ENCODE measurements at places on chromosomes 2 and 18.

- DNase-seq = no peak
Observed at GRCh38 chr2:10932345-10933151, 20.8 kb downstream of the KCNF1 start.

- no peak for DNase-seq
Observed at GRCh38 chr2:109458512-109458911, 155.3 kb downstream of the SEPTIN10 start.

DNA sequence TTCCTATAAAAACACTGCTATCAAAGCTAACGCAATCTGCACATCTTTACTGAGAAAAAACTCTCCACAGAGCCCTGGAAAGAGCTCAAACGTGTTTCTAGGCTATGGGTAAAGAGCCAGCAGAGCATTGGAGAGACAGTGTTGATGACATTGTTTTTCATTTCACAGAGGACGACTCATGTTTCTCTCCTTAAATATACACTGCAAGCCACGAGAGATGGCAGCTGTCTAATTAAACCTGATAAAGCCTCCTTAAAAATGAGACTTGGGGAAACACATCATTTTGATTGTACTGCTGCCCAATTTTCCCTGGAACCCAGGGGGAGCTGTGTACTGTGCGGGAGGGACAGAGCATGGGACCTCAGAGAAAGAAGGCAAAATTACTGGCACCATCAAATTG, 294.3 kb upstream of the SETBP1 start:
- DNase-seq = no peak

DNA sequence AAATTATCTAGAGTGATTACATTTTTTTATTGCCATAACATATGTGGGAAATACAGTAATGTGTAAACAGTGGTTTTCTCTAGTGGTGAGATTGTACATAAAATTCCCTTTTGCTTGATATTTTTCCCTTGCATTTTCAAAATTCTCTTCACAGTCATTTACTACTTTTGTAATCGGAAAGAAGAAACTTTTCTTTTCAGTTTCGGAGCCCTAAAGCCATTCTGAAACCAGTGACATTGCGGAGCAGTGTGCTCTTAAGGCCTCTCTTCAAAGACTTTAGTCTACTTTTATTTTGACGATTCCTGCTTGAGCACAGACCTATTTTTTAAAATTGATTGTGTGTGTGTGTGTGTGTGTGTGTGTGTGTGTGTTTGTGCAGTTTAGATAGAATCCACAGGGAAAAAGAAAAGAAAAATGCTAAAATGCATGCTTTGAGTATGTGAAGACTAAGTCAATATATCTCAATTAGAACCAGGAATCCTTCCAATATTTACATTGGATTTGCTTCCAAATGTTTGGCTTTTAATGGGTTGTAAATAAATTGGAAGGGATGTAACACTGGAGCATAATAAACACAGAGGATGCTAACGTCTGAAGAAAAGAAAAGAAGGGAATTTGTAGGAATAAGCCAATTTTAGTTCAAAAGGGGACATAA, 357.4 kb downstream of the RND3 start:
- no peak for DNase-seq

DNA sequence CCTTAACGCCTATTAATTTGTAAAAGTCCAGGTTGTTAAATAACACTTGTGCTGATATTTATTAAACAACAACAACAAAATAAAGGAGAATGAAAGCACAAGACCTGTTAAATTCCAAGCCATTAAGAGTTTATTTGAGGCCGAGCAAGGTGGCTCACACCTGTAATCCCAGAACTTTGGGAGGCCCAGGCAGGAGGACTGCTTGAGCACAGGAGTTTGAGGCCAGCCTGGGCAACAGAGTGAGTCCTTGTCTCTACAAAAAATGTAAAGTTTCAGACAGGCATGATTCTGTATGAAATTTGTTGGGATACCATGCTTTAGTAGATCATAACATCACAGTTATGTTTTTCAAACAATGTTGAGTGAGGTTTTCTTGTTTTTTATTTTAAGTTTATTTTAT, 17.1 kb downstream of the PELI1 start:
- no peak for DNase-seq

GRCh38 chr2:2188941-2189340, 142.1 kb downstream of the MYT1L start:
- no peak for DNase-seq

DNA sequence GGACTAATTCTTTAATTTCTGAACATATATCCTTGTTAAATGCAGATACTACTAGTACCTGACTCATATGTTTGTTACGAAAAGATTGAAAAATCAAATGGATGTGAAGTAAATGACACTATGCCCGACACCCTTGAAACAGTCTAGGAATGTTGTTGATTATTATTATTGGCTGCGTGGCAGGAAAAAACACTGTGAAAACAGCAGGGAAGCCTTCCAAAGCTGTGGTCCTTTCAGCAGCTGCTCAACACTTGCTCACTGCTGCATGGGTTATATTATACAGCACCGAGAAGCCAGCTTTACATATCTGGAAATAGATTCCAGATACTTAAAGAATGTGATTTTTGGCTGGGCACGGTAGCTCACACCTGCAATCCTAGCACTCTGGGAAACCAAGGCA, 26.5 kb downstream of the CRYGD start:
- no peak for DNase-seq

- peak; percentile 90 for DNase-seq
Observed at GRCh38 chr2:233711312-233712008, 1.2 kb upstream of the UGT1A5 start.

DNA sequence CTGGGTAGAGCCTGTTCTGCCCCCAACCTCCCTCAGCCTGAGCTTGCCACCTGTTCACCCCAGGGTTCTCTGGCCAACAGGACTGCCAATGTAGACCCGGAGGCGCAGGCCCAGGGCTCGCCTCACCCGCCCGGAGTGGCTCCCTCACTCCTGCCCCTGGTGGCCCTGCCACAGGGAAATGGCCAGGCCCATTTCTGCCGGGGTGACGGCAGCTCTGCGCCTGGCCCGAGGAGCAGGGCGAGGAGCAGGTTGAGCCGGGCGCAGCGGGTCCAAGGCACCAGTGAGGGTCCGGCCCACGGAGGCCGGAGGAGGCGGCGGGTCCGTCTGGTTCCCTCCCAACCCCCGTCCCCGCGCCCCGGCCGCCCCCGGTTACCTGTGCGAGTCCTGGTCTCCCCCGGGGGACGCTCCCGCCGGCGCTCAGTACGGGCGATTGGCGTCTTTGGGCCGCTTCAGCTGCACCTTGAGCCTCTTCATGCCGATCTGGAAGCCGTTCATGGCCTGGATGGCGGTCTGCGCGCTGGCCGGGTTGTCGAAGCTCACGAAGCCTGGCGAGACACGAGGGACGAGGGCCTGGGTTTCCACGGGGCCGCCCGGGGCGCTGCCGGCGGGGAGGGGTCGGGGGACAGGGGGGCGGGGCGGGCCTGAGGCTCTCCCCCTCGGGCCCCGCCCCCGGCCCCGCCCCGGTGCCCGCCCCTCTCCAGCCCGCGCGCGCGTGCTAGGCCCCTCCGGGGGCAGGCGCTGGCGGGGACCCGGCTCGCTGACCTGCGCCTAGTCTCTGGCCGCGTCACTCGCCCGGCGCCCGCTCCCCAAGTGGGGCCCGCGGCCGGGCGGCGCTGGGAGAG, 312.0 kb downstream of the CELF4 start:
- DNase-seq = peak; percentile 33

DNA sequence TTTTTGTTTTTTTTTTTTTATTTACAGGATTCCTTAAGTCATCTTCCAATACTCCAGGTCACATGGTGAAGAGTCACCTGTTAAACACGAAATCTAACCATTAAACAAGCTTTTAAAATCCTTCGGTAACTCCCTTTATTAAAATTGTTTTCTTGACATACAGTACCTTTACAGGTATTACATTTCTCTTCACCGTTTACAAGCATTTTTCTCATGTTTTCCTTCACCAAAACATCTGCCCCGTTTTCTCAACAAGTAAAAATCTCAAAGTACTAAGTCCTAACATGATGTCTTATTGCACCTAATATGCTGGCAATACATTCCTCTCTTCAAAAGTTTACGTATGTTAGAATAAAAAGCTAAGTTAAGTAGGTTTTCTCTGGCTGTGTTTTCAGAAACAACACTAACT, 1.1 kb downstream of the PUM2 start:
- no peak for DNase-seq

DNA sequence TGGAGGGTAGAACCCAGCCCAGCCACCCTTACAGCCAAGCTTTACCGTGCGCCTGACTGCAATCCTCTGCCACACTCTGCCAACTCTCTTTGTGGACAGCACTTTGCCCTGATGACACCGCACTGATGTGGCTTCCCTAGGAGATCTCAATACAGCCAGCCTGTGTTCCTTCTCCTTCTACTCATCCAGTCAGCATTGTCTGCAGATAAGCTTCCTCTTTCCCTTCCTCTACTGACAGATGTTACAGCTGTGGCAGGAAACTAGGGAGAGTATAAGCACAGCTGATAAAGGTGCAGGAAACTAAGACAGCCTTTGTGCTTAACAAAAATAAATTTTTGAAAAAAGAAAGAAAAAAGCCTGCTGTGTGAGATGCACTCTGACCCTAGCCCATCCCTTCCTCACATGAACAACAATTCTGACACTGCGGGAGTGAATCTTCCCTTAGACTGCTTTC, 25.0 kb downstream of the CEP68 start:
- DNase-seq = no peak

- no peak for DNase-seq
Observed at GRCh38 chr2:157107460-157107859, 150.0 kb upstream of the GALNT5 start.

- DNase-seq = no peak
Observed at GRCh38 chr2:113175042-113175628, 1.4 kb downstream of the PSD4 start.

DNA sequence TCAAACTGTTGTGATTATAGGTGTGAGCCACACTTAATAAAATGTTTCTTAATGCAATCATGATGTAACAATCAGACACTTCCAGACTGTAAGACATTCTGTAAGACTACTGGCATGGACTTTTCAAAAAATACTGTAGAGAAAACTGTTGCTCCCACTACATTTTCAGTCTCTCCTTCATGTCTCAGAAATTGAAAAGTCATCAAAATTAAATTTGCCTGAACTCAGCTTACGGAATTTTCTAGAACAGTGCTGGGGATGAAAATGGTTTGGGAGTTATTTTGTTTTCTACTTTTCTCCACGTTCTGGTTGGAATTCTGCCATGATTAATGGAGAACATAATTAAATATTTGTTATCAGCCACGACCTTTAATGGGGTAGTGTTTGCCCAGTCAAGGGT, 26.8 kb upstream of the TACR1 start:
- DNase-seq = no peak

- DNase-seq = no peak
Observed at GRCh38 chr2:55364189-55365055, 55.2 kb downstream of the CCDC88A start.

DNA sequence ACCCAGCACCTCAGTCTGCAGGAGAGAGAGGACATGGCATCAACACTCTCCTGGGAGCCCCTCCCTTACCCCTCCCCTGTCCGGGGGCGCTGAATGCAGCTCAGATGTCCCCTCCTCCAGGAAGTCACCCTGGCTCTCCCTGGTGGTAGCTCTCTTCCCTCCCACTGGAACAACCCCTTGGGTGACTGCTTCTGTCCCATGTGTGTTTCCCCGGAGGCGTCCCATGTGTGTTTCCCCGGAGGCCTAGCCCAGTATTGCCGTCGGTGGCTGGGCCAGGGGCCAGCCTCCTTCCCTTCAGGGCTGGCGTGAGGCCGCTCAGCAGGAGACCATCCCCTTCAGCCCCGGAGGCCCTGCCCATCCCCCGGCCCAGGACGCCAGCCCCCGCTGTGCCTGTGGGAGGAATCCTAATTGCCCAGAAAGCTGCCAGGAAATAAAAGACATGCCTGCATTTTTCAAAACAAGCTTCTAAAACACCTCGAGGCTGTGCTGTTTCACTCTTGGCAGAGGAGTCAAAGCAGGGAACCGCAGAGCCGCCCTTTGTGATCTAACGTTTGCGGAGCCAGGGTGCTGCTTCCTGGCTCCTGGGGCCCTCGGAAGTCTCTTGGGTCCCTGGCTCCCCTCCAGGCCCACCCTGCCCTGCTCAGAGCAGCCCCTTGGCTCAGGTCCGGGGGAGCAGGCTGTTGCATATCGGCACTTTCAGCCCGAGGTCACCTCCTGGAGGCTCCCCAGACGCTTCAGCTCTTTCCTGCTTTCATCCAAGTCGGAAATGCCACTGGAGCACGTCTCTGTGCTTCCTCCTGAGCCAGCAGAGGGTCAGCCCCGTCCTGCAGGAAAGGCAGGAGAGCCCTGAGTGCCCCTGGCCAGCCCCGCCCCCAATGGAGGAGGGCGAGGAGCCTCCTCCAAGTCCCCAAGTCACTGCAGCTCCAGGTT, 11.4 kb downstream of the SNED1 start:
- DNase-seq = no peak

- DNase-seq = no peak
Observed at GRCh38 chr2:230012267-230012884, 56.3 kb downstream of the SLC16A14 start.

- peak; percentile 48 for DNase-seq
Observed at GRCh38 chr2:44767691-44768090, 173.8 kb upstream of the SIX3 start.

DNA sequence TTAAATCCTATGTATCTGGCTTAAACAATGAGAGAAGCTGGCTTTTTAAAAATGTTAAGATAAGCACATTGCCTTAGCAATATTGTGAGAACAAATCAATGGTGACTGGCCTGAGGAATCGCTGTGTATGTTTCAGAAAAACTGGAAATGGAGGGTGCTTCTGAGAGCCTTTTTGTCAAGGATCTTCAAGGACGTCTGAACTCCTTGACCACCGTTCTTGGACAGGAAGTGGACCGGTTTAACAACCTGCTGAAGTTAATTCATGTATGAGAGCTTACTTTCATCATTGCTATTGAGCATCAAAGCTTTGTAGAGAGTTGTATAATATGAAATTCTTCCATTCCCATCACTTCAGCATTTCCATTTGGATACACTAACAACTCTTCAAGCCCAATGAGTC, 72.6 kb downstream of the TRABD2A start:
- no peak for DNase-seq

GRCh38 chr18:74895686-74896085, 298.0 kb downstream of the ZNF407 start:
- DNase-seq = no peak

GRCh38 chr2:113213061-113213930, 39.5 kb downstream of the PSD4 start:
- no peak for DNase-seq

DNA sequence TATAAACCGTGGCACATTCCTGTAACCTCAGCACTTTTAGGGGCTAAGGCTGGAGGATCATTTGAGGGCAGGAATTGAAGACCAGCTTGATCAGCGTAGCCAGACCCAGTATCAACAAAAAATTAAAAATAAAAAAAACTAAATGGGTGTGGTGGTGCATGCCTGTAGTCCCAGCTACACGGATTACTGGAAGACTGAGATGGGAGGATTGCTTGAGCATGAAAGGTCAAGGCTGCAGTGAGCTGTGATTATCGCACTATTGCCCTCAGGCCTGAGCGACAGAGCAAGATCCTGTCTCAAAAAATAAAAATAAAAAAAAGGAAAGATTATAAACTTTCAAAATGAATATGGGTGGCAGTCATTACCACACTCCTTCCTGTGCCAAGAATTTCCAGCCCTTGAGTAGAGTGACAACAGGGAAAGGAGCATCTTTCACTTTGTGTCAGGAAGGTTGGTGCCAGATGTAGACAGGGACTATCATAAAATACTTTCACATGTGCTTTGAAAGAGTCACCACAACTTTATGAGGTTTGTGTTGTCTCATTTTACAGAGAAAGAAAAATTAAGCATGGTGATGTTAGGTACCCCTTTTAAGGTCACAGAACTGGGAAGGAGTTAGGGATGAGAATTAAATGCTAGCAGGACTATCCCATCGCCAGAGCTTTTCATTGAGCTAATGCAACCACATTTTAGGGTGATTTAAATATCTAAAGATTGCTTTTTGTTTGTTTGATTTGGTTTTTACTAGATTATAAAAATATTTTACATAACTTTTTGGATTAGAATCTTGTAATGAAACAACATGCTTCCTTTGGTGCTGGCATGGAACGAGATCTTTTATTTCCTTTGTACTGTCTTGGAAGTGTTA, 1617.4 kb upstream of the ACVR2A start:
- no peak for DNase-seq
